NCI-H1930 (cell line): ENCODE measurements at places on chromosomes 16 and 17.

GRCh38 chr17:39867084-39867879 lies 720 bp upstream of the ZPBP2 start:
- DNase-seq = no peak

DNA sequence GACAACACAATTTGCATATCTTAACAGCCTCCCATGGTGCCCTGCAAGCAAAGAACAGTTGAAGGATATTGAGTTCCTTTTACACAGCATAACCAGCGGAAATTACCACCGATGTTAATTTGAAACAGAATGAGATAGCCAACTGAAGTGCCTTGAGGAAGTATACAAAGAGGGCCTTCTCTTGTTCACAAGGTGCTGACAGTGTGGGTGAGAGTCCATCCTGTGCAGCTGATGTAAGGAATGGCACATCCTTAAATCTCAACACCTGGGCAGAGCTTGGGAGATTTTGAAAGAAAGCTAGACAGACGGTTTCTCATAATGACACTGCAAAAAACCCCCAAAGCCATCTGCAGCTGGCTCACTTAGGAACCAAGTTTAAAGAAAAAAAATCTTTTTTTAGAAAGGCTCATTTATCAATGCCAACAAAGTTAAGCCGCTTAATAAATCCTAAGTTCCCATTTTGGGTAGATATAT lies 818.6 kb downstream of the KCNJ2 start:
- DNase-seq = no peak

DNA sequence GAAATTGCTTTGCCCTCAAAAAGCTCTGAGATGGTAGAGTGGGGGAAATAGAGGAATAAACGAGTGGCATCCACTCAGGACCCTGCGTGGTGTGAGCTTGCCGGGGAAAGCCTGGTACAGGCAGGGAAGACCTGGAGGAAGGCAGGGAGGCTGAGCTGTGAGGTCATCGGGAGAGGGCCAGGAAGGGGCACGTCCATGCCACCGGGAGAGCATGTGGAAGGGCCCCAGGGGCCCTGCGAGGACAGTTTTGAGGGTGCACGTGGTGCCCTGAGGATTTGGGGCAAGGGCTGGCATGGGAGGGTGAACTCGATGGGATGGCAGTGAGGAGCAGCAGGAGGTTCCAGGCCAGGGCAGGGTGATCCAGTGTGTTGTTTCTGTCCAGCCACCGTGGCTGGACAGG lies 56.3 kb upstream of the CBFA2T3 start:
- DNase-seq = no peak

DNA sequence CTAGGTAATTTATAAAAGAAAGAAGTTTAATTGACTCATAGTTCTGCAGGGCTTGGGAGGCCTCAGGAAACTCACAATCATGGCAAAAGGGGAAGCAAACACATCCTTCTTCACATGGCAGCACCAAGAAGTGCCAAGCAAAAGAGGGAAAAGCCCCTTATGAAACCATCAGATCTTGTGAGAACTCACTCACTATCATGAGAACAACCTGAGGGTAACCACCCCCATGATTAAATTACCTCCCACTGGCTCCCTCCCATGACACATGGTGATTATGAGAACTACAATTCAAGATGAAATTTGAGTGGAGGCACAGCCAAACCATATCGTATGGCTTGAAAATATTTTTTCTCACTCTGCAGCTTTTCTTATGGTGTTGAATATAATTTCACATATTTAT lies 151.7 kb downstream of the ANKFN1 start:
- DNase-seq = no peak

GRCh38 chr16:8712589-8713361 lies 38.4 kb downstream of the ABAT start:
- DNase-seq = peak; percentile 83

- peak; percentile 55 for DNase-seq
Measured at GRCh38 chr16:85583491-85584181, 29.5 kb upstream of the GSE1 start.

GRCh38 chr16:89324056-89325010 lies 106.8 kb downstream of the ZNF778 start:
- no peak for DNase-seq

DNA sequence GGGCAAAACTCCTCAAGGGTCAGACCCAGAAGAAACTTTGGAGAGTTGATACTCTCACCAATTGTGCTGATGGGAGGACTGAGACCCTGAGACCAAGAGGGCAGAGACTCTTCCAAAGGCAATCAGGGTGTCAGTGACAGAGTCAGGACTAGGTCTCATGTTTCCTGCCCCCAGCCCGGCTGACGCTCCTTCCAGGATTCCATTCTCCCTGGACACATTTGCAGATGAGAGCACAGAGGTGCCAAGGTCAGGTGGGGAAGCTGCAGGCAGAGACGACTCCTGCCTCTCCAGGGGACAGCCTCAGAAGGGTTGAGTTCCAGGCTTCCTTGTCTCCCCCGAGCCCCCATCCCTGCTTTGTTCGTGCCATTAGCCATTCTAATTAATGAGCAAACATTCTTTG lies 174.1 kb downstream of the WSCD1 start:
- DNase-seq = no peak

DNA sequence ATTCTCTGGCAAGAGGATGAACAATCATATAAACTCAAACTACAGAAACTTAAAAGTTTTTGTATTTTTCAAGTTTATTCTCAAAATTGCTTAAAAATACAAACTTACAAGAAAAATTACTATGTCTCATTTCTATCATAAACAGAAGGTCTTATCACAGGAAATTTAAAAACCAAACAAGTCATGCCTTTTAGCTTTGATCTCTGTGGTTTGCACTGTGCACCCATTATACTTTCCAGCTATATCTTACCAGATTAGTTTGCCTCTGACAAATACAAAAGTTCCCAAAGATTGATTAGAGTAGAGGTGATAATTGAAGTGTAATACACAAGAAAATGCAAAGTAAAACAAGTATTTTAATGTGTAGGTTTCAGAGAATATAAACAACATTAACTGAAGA lies 117.4 kb downstream of the MYO1D start:
- no peak for DNase-seq

GRCh38 chr16:66858740-66859396 lies 14.7 kb downstream of the CA7 start:
- no peak for DNase-seq

DNA sequence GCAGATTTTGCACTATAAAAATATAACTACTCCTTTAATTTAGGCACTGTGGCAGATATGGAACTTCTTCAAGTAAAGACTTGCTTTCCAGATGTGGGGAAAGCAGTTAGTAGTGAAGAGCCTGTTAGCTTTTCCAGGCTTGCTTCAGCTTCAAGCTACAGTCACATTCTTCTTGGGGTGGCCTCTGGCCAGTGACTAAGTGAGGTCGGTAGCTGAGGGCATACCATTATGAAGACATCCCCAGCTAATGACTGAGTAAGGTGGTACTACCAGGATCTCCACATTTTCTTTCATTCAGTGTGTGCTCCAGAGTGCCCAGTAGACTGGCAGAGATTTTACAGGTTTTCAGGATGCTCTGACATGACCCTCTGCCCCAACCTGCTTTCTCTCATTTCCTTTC lies 167.1 kb upstream of the KIF2B start:
- DNase-seq = no peak

- DNase-seq = no peak
Measured at GRCh38 chr17:2898255-2898926, 102.2 kb downstream of the RAP1GAP2 start.

- DNase-seq = no peak
Measured at GRCh38 chr16:53085931-53086421, 31.2 kb downstream of the CHD9 start.

- DNase-seq = no peak
Measured at GRCh38 chr16:68992521-68992920, 112.9 kb upstream of the HAS3 start.

- DNase-seq = no peak
Measured at GRCh38 chr17:9322326-9322725, 253.3 kb downstream of the STX8 start.

DNA sequence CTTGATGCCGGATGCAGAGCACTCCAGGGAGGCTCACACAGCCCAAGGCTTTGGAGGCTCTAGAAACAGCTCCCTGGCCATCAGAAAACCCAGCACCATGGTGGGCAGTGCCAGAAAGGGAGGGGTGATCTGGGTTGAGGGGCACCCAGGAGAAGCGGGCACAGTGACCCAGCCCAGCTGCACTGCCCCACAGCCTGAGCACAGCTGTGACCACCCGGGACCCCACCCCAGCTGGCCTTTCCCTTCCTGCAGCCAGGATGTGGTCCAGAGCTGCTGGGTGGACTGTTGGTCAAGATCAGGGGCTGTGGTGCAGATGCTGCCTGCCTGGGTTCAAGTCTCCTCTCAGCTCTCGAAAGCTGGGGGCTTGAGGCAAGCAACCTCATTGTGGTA lies 223.1 kb downstream of the ZNF423 start:
- no peak for DNase-seq

GRCh38 chr16:82183004-82183397 lies 13.0 kb upstream of the MPHOSPH6 start:
- DNase-seq = no peak

DNA sequence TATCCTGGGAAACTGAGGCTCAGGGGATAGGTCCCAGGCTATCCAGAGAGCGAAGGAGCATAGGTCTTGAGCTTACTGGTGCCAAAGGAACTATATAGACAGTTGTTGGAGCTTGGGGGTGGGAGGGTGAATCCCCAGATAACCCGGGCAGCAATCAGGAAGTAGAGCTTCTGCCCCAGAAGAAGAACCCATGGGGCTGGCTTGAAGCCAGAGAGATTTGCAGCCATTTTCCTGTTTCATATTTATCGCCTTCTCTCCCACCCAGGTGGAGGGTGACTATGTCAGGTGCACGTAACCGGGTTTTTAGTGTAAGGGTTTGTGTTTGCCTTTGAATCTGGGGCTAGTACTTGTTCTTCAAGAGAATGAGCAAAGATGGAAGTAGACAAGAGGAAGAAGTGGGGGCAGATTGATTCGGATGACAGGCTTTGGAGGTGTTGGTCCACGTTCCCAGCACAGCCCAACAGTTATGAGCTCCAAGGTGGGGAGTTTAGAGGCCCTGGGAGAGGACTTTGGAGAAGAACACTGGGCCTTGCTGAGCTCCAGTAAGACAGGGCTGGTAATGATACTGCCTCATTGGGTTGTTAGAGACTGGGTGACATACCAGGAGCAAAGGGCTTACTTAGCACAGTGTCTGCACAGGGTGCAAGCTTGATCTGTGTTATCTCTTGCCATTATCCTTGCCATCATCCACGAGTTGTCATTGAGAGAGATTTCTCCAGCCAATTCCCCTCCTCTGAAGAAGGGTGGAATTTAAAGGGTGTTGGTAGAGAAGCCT lies 145.6 kb downstream of the CCDC182 start:
- DNase-seq = no peak

- peak; percentile 1 for DNase-seq
Measured at GRCh38 chr16:61214780-61215179, 821.5 kb downstream of the CDH8 start.

DNA sequence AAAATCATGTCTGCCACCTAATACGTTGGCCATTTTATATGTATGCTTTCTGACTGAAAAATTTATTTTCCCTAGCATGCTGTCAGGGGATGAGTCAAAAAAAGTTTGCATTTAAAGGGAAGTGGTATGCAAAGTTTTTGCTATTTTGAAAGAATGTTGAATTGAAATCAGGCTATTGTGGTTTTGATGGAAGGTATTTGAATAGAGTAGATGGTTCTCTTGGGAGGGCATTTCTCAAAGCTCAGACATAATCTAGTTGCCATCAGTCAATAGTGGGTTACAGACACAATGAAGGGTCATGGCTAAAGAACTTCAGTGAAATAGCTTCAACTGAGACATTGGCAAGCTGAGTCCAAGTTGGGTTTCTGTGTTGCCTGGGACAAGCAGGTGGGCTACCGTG lies 102.4 kb downstream of the MAP2K6 start:
- DNase-seq = no peak

DNA sequence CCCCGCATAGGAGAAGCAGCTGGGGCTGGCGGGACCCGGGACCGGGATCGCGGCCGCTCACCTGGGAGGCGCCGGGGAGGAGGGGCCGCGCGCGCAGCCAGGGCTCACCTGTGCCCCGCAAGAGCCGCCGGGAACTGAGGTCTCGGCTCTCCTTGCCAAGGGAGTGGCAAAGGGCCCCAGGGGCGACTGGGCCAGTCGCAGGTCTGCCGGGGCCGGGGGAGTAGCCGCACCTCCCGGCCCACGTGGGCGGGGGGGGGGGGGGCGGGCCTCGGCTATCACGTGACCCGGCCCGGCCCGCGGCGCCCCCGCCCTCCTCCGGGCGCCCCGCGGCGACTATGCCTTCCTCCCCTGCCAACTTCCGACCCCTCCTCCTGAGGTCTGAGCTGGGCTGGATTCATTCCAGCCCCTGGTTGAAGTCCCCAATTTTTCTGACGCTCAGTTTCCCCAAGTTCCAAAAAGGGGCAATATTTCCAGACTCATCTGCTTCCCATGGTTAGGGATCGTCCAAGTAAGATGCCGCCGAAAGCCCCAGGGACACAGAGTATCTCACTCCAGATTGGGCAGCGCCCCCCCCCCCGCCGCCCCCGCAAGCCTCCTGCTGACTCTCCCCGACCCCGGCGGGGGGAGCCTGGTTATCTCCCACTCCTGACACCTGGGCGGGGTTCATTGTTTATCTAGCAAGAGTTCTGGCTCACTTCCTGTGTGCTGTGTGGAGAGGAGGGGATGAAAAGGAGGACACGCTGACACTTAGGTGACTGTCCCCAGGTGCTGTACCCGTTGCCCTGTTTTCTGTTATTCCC lies at the start of gene TMC6:
TMC6 (minus strand) TSS at position 205 of the 800 bp plus-strand sequence. CDS start 1,923 bp downstream, outside the sequence.
- DNase-seq = no peak

DNA sequence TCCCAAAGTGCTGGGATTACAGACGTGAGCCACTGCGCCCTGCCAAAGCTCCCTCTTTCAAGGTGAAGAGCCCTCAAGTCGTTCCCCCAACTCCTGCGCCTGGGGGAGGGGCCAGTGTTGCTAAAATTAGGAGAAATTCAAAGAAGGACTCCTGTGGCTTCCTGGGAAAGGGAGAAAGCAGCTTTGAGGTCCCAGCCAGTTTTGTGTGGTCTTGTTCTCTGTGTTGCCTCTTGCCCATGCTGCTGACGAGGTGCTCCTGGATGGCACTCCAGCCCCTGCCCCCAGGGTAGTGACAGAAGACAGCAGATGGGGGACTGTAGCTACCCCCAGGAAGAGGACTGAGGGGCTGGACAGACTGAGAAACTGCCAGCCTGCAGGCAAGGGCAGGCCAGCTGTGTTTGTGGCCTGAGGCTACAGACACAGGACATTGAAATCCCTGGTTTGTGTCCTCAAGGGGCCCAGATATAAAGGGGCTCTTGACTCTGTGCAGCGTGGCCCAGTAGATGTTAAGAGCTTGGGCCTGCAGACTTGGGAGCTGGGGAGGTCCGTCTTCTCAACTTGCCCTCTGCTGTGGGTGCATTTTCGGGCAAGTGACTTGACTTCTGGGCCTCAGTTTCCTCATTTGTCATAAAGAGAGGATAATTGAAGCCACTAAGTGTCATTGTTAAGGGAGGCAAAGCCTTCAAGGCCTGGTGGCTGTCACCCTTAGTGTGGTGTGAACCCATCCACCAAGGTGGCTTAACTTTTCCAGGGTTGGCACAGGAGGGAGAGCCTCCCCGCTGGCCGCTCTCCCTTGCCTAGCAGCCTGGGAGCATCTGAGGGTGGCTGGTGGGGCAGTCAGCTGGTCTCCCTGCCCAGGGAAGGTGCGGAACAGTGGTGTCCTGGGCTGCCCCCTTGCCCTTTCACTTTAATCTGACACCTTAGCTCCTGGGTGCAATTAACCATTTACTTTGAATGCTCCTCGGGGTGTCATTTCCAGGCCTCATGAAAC lies 4.1 kb downstream of the UBALD2 start:
- no peak for DNase-seq
